ENCODE measurements at places on chromosomes 16 and 17. TPM values are rescaled to one million over a fixed set of nuclear protein-coding genes. Genes with fewer than 3 reads are reported as not detected.

DNA sequence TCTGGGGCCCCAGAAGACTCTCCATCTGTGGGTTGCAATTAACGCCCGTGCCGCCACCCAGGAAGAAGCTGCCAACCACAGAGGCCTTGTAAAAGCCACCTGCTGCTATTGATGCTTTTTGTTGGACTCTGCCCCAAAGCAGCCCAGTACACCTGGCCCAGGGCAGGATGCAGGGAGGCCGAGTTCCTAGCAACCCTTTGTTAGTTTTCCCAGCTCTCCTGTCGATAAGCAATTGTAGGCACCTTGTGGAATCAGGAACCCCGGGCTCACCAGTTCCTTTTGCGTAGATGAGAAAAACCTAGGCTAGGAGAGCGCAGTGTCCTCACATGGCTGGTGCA lies 103.3 kb downstream of the ABCC6 start:
- DNase-seq, result no peak

DNA sequence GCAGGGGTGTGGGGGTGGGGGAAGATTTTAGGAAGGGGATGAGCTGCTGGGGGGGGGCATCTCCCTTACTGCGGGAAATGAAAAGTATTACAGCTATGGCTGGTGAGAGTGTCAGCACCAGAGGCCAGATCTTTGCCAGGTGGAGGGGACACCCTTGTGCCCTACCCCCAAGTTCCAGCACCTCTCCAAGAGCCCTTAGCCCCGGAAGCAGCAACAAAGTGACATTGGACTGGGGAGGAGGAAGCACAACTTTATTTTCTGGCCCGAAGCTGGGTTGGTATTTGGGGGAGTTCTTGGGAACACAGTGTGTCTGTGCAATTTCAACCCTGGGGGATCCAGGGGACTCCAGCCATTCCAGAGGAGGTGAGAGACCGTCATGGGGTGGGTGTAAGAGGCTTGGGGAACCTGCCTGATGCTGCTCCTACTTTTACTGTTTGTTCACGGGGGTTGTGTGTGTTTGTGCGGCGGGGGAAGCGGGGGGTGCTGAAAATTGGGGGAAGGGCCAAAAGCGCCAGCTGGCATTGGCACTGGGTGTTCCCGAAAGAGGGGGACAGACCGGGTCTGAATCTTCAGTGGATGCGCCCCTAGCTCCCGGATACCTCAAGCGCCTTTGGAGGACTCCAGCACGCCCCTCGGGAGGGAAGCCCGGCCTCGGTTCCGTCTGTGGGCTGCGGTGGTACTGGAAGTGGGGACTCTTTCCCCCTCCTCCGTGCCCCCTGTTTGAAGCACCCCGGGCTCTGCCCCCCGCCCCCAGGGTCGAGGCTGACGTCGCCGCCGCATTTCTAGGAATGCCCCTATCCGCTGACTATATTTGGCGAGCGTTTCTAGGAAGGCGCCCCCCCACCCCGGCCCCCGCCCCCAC lies 230.3 kb downstream of the MRTFB start:
- DNase-seq, result no peak

DNA sequence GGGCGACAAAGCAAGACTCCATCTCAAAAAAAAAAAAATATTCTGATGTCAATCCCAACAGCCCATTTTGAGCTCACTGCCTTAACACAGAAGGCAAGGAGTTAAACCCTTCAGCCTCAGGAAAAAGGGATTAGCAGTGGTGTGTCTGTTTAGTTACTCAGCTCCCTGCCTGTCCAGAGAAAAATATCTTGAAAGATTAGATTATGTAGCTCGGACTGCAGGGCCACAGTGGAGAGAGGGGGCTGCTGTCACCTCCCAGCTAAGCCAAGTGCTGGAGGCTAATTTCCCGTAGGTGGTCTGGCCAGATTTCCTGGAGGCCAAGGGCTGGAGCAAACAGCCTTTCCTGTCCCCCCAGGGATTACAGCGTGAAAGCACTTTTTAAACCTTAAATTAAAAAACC lies 50.3 kb downstream of the C16orf95 start:
- no peak for DNase-seq

ATP2A3 gene
- polyA plus RNA-seq, result 4.8 TPM

KRTAP2-1 gene
- polyA plus RNA-seq, result not detected
